ENCODE measurements at places on chromosomes 11 and 22.

GRCh38 chr11:48074425-48075181, 94.2 kb downstream of the PTPRJ start:
- DNase-seq = no peak

- DNase-seq = no peak
Observed at GRCh38 chr22:38327805-38328204, 10.6 kb upstream of the CSNK1E start.

GRCh38 chr22:37807410-37808293, at the start of gene GCAT:
TSS of gene GCAT (plus strand) at chr22:37807934. CDS start at chr22:37807968, 34 bp downstream.
- DNase-seq = peak; percentile 88

GRCh38 chr11:32317643-32318042, 117.7 kb downstream of the WT1 start:
- DNase-seq = no peak

GRCh38 chr11:18757811-18758210, 31.8 kb upstream of the IGSF22 start:
- no peak for DNase-seq

All from stimulated activated CD4-positive, alpha-beta T cell treated with anti-CD3 and anti-CD28 coated beads, Interleukin-2, amount 100 ng/mL, for 48 hours (primary cell).